ENCODE measurements at places on chromosomes 1 and 21.

- DNase-seq: no peak
These were observed 1.9 kb upstream of the ERRFI1 start for GRCh38 chr1:8027748-8028570.

DNA sequence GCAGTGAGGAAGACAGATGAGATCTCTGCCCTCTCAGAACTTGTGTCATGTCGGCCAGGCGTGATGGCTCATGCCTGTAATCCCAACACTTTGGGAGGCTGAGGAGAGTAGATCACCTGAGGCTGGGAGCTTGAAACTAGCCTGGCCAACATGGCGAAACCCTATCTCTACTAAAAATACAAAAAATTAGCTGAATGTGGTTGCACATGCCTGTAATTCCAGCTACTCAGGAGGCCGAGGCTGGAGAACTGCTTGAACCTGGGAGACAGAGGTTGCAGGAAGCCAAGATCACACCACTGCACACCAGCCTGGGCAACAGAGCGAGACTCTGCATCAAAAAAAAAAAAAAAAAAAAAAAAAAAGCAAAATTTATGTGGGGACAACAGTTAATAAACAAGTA is 40.9 kb upstream of the RALGPS2 start:
- no peak for DNase-seq

GRCh38 chr1:1491601-1492000 is 20.0 kb downstream of the ATAD3B start:
- DNase-seq: no peak

GRCh38 chr1:43270421-43271095 is 775 bp downstream of the TMEM125 start:
- DNase-seq: peak; percentile 64

GRCh38 chr1:3399732-3400131 is 54.7 kb upstream of the ARHGEF16 start:
- DNase-seq: no peak

GRCh38 chr1:178796013-178796412 is 71.0 kb downstream of the RALGPS2 start:
- no peak for DNase-seq

- DNase-seq: no peak
These were observed 27.6 kb upstream of the CLDN14 start for GRCh38 chr21:36507397-36508018.

- no peak for DNase-seq
These were observed 4.9 kb downstream of the CR2 start for GRCh38 chr1:207459008-207459407.

GRCh38 chr1:38006008-38006828 is 904 bp upstream of the FHL3 start:
- DNase-seq: no peak

DNA sequence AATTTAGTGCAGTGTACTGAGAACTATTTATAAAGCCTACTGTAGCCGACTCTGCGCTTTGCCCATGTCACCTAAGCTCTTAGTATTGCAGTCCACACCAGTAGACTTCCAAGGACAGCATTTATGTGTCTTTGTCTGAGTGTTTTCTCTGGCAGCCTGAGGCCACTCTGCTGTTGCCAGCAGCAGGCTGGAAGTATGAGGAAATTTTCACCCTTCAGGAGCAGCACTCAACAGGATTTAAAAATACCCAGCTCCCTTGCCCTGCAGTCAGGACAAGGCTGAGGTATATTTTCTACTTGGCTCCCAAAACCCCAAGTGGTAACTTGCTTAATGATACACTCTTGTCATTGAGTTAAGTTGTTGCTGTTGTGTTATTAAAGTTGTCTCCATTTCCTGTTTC is 230.1 kb downstream of the SRGAP2C start:
- DNase-seq: no peak

DNA sequence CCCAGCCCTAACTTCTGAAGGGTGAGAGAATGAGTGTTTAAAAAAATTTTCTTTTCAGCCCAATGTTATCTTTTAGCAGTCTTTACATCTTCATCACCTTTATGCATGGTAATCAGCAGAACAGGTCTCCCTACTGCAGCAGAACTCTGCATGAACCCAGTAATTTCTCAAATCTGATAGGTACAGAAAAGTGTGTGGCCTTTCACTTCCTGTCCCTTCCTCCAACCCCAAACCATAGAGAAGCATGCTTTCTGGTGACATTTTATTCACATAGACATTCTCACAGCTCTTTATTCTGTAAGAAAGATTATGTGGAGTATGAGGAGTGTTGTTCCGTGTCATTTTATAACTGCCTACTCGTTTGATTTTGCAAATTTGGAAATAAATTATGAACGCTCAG is 68.6 kb downstream of the RPAP2 start:
- DNase-seq: no peak

GRCh38 chr1:93888900-93889299 is 9.9 kb upstream of the DNTTIP2 start:
- no peak for DNase-seq

GRCh38 chr1:183654706-183655105 is 1.6 kb upstream of the APOBEC4 start:
- DNase-seq: no peak

DNA sequence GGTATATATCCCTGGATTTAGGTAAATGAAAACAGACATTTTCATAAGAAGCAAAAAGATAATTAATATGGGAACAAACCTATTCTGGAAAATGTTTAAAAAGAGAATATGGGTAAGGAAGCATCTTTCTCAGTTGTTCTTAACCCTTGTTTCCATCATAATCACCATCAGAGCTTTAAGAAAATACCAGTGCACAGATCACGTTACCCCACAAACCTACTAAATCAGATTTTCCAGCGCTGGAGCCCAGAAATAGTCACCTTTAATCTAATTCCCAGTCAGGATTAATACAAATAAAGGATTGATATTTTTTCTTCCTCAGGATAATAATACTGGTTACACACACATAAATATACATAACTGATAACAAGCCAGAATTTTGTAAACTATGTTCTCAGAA is 44.6 kb downstream of the PTPRC start:
- no peak for DNase-seq
